Placental epithelial cell (primary cell): ENCODE measurements at places on chromosomes 5 and 9. TPM values are rescaled to one million over a fixed set of nuclear protein-coding genes. Genes with fewer than 3 reads are reported as not detected.

Gene MARVELD2
- total RNA-seq = 20.0 and 29.5 TPM in 2 replicates

Gene MOCS2
- 19.6 and 32.5 TPM in 2 replicates for total RNA-seq

Gene ARSI
- 9.4 and 12.5 TPM in 2 replicates for total RNA-seq

Gene ORM2
- not detected in 2 replicates for total RNA-seq

Gene FOXE1
- 1.2 TPM in 1 of 2 replicates, not detected in the other for total RNA-seq

Gene GFI1B
- under 0.01 TPM in 1 of 2 replicates, not detected in the other for total RNA-seq

Gene IL33
- 0.43 TPM in 1 of 2 replicates, not detected in the other for total RNA-seq

Gene LHX3
- not detected in 2 replicates for total RNA-seq

Gene SLC23A1
- not detected in 2 replicates for total RNA-seq

Gene DOCK8
- 1.6 and 2.0 TPM in 2 replicates for total RNA-seq

Gene GABRP
- total RNA-seq = 1,966 and 2,414 TPM in 2 replicates

Gene PHYHD1
- 6.2 and 33.4 TPM in 2 replicates for total RNA-seq

Gene URM1
- total RNA-seq = 22.0 and 41.8 TPM in 2 replicates

Gene FABP6
- total RNA-seq = not detected in 2 replicates

Gene C9orf40
- 4.3 and 5.4 TPM in 2 replicates for total RNA-seq

Gene NDUFA8
- 15.3 and 27.2 TPM in 2 replicates for total RNA-seq

Gene ZCCHC7
- total RNA-seq = 20.5 and 30.2 TPM in 2 replicates

Gene CBY3
- 0.39 TPM in 1 of 2 replicates, not detected in the other for total RNA-seq

Gene PCDH1
- 6.3 and 25.9 TPM in 2 replicates for total RNA-seq

Gene TAS2R1
- under 0.01 and 0.76 TPM in 2 replicates for total RNA-seq

Gene MEIKIN
- total RNA-seq = 0.39 and 0.54 TPM in 2 replicates

Gene ECM2
- under 0.01 and 0.98 TPM in 2 replicates for total RNA-seq

Gene MARCOL
- not detected in 2 replicates for total RNA-seq

Gene SSNA1
- total RNA-seq = 72.2 and 73.2 TPM in 2 replicates

Gene KIAA0825
- total RNA-seq = 5.9 and 9.4 TPM in 2 replicates

Gene STK32A
- total RNA-seq = 18.5 and 44.4 TPM in 2 replicates

Gene HMMR
- total RNA-seq = 3.5 and 8.6 TPM in 2 replicates

Gene SCGB3A2
- total RNA-seq = 1.2 TPM in 1 of 2 replicates, not detected in the other

Gene ST8SIA4
- total RNA-seq = 7.5 TPM in 2 replicates

Gene TRAPPC13
- 11.8 and 12.6 TPM in 2 replicates for total RNA-seq

Gene PCDHGB2
- total RNA-seq = 0.33 and 2.4 TPM in 2 replicates

Gene CXCL14
- not detected in 2 replicates for total RNA-seq

Gene MGAT4B
- total RNA-seq = 79.7 and 99.2 TPM in 2 replicates

Gene ALDH1A1
- 0.79 TPM in 1 of 2 replicates, not detected in the other for total RNA-seq

Gene CDKN2B-AS1
- 5.7 and 11.4 TPM in 2 replicates for total RNA-seq

Gene ALG2
- 39.7 and 42.1 TPM in 2 replicates for total RNA-seq

Gene HNRNPK
- 405 and 512 TPM in 2 replicates for total RNA-seq

Gene SPACA9
- total RNA-seq = 1.4 and 5.5 TPM in 2 replicates

Gene SLC46A2
- total RNA-seq = not detected in 2 replicates
